ENCODE measurements at places on chromosomes 3 and 15. TPM values are rescaled to one million over a fixed set of nuclear protein-coding genes. Genes with fewer than 3 reads are reported as not detected.

DNA sequence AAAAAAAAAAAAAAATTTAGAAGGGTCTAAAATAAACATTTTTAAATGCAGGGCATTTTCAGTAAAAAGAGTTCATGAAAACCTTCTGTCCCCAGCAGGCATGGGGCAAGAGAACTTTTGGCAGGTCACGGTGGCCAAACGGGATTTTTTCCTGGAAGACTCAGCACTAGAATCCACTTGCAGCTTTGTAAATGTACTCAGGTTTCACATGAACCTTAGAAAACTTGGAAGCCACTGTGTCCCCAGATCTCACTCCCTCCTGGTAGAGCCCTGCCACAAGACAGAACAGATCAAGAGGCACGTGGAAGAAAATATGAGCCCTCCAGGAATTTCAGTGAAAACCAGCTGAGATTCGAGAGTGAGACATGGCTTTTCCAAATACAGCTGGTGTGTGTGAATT is 2.1 kb upstream of the GNB5 start:
- no peaks in the 10 kb centered on the region for H3K4me1 ChIP-seq
- H3K4me3 ChIP-seq = no peak overlapping the region
- no peaks in the 10 kb centered on the region for H3K36me3 ChIP-seq

DNA sequence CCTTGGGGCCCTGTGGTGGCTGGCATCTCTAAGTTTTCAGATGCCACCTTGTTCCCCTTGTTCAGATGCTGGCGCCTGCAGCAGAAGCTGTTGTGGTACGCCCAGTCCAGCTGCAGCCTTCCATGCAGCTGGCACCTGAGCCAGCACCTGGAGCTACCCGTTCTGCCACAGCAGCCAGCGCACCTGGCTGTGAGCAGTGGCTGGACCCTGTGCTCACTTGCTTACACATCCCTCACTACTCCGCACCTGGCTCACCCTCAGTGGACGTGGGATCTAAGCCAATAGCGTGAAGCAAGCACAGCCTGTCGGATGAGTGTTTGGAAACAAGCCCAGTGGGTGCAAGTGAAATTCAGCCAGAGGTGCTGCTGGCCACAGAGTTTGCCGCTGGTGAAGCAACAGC is 607.5 kb upstream of the BCHE start:
- H3K4me1 ChIP-seq = no peaks in the 10 kb centered on the region
- no peaks in the 10 kb centered on the region for H3K27me3 ChIP-seq
- no peaks in the 10 kb centered on the region for H3K36me3 ChIP-seq
- no peak for DNase-seq
- H3K4me3 ChIP-seq = no peak overlapping the region

DNA sequence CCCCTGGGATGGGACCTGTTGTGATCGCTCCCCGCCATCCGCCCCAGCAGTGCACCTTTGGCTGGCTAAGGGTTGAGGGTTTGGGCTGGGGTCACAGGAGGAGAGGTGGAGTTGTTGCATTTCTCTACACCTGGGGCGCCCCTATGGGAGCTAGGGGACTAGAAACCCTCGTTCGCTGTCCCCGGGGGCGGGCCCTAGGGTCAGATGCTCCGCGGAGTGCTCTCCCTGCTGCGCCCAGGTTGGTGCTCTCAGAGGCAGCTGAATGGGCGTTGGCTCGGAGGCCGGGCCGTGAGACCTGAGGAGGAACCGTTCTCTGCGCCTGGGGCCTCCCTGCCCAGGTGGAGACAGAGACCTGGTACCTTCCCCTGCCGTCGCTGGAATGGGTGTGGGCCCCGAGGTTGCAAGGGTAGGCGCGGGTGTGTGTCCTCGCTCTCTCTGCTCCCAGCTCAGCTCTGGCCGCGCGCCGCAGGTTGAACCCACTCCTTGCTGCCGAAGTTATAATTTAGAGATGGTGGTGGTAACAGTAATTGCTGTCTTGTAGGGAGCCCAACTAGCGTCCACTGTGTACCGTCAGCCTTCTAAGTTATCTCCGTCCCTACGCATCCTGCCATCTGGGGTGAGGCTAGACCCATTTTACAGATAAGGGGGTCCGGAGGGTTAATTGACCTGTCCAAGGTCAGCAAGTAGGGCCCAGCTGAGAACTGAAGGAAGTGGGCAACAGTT is 965 bp downstream of the FLNB start:
- peak overlapping the region; percentile 90 for H3K27ac ChIP-seq
- H3K4me1 ChIP-seq = no peaks in the 10 kb centered on the region
- H3K36me3 ChIP-seq = no peaks in the 10 kb centered on the region
- peak overlapping the region; percentile 95 for H3K4me3 ChIP-seq
- DNase-seq = no peak

GRCh38 chr15:101206176-101206591 is 45.7 kb downstream of the CHSY1 start:
- H3K4me3 ChIP-seq = no peak overlapping the region
- no peaks in the 10 kb centered on the region for H3K4me1 ChIP-seq
- no peaks in the 10 kb centered on the region for H3K27me3 ChIP-seq
- no peak for DNase-seq
- H3K27ac ChIP-seq = no peak overlapping the region
- no peaks in the 10 kb centered on the region for H3K36me3 ChIP-seq

- H3K4me3 ChIP-seq = peak overlapping the region; percentile 51
- no peaks in the 10 kb centered on the region for H3K36me3 ChIP-seq
- H3K4me1 ChIP-seq = no peaks in the 10 kb centered on the region
- H3K27me3 ChIP-seq = no peaks in the 10 kb centered on the region
- DNase-seq = peak; percentile 65
These were observed 519 bp downstream of the ABHD6 start for GRCh38 chr3:58237941-58238681.

The CASR gene
- total RNA-seq = not detected

The PIGZ gene
- total RNA-seq = 1.4 TPM

The CEP97 gene
- total RNA-seq = 5.1 TPM
